ENCODE measurements at places on chromosomes 2 and 18.

DNA sequence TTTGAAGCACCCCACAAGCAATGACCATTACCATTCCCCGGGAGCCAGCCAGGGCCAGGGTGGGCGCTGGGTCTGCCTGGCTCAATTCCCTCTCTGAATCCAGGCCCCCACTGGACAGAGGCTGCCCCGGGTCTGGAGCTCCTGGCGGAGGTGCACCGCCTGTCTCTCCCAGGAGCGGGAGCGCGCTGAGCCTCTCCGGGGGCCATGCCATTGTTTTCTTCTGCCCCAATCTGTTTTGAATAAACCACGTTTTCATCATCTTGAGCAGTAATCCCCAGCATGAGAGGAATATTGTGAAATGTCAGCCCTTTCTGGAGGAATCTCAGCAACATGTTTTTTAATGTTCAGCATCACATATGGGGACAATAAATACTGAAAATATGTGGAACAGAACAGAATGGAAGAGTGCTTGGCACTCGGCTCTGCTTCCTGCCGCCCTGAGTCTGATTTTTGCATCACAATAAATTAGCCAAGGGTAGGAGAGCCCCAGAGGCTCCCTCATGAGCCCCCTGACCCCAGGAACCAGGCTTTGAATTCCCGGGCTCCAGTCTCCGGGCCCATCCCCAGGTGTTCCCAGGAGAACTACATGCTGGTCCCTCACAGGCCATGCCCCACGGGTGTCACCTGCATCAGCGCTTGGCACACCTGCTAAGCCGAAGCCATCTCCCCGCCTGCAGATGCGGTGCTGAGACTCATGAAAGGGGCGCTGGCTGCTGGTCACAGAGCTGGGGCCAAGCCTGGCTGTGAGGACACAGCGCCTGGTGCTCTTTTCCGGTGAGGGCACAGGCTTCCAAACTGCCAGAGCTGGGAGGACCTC lies 88.8 kb downstream of the INHBB start:
- DNase-seq: no peak

DNA sequence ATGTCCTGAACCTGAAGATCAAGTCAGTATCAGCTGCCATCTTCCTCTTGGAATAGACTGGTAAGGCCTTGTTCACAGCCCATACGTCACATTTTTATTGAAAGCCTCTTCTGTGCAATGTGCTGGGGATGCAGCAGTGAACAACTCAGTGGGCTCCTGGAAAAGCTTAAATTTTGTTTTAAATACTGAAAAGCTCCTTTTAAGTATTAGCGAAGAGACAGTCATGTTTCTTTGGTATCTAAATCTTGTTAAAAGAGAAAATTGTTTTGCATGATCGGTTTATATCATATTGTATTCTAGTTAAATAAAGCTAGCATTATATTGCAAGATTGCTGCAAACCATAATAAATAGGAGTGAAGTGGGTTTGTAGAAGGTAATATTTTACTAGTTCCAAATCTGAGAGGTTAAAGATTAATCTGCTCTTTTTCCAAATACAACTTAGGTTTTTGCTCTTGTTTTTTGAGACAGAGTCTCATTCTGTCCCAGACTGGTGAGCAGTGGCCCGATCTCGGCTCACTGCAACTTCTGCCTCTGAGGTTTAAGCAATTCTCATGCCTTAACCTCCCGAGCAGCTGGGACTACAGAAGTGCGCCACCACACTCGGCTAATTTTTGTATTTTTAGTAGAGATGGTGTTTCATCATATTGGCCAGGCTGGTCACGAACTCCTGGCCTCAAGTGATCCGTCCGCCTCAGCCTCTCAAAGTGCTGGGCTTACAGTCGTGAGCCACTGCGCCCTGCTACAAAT lies 1.6 kb upstream of the RMDN2 start:
- no peak for DNase-seq

- no peak for DNase-seq
Observed at GRCh38 chr2:17199741-17200140, 318.5 kb downstream of the RAD51AP2 start.

DNA sequence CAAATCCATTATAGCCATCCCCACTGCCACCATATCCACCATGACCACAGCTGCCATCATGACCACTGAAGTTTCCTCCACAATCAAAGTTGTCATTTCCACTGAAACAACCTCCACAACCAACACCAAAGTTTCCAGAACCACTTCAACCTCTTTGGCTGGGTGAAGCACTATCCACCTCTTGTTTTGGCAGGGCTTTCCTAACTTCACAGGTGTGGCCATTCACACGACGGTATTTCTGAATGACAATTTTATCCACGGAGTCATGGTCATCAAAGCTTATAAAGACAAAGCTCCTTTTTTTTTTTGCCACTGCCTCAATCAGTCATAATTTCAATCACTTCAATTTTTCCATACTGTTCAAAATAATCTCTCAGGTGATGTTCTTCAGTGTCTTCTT lies 89.8 kb upstream of the UGP2 start:
- DNase-seq: no peak

DNA sequence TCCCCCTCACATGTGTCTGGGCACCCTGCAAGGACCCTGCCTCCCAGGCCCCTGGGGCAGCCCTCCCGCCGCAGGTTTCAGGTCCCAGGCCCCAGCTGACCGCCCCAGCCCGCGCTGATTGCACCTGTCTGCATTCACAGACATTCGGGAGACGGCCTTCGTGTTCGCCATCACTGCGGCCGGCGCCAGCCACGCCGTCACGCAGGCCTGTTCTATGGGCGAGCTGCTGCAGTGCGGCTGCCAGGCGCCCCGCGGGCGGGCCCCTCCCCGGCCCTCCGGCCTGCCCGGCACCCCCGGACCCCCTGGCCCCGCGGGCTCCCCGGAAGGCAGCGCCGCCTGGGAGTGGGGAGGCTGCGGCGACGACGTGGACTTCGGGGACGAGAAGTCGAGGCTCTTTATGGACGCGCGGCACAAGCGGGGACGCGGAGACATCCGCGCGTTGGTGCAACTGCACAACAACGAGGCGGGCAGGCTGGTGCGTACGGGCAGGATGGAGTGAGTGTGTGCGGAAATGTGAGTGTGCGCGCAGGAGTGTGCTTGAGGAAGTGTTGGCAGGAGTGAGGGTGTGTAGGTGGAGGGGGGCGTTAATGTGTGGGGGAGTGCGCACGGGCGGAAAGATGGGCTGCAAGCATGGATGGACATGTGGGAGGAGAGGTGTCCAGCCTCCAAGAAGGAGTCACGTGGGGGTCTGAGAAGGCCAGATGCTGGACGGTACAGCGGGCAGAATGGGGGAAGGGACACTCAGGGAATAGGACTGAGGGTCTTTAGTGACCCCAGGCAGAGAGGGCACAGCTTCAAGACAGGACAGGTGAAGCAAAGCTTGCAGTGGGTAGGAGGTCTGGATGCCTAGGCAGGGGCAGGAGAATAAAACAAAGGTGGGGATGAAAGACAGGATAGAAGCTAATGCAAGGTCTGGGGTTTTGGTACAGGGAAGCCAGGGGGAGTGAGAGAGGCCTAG lies 9.0 kb upstream of the WNT10A start:
- no peak for DNase-seq

GRCh38 chr2:227323818-227324217 lies 1.2 kb upstream of the MFF start:
- DNase-seq: no peak

DNA sequence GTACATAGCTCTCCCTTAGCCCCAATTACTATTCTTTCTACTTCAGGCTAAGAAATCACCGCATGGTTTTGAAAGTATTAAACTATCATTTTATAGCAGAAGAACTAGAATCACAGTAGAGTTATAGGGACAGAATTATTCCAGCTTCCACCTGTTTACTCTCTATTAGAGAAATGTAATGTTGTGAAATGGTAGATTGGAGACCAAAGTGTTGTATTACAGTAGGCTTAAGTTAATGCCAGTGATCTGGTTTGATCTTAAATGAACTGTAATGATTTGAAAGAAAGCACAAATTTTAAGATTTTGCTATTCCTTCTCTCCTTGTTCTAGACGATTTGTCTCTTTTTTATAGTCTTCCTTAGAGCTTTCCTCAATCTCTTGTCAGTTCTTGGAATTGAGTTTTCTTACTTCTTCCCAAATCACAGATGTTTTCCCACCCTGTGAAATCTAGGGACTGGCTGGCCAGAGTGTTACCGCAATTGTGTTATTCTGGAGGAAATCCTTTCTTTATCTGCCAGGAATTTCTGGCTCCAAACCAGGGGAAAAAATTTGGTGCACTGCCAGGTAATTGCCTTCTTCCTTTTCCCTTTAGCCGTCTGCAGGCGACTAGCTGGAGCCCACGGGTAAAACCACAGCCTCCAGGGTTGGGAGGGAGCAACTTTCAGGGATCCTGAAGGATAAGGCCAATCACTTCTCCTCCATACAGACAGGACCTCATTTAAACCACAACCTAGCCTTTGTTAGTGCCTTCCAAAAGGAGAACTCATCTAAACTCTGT lies 51.7 kb downstream of the NOP58 start:
- DNase-seq: no peak

- DNase-seq: no peak
Observed at GRCh38 chr2:47653902-47654789, 128.8 kb upstream of the MSH6 start.

DNA sequence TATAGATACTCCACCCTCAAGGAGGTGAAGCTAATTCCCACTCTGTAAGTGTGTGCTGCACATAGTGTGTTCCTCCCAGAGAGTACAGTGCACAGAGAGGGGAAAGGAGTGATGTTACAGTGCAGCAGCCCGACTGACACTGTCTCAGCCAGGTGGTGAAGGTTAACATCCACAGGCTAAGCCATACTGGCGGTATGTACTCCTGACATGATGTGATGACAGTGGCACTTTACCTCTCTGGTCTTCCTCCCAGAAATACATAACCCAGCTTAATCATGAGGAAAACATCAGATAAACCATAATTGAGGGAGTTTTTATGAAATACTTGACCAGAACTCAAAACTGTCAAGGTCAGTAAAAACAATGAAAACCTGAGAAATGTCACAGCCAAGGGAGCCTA lies 107.1 kb downstream of the RAB3GAP1 start:
- DNase-seq: no peak

GRCh38 chr2:68741805-68742306 lies 7.2 kb downstream of the ARHGAP25 start:
- DNase-seq: no peak

GRCh38 chr2:55161295-55162210 lies 70.5 kb downstream of the CLHC1 start:
- no peak for DNase-seq

- no peak for DNase-seq
Observed at GRCh38 chr2:241968417-241968816, 98.9 kb downstream of the RTP5 start.

DNA sequence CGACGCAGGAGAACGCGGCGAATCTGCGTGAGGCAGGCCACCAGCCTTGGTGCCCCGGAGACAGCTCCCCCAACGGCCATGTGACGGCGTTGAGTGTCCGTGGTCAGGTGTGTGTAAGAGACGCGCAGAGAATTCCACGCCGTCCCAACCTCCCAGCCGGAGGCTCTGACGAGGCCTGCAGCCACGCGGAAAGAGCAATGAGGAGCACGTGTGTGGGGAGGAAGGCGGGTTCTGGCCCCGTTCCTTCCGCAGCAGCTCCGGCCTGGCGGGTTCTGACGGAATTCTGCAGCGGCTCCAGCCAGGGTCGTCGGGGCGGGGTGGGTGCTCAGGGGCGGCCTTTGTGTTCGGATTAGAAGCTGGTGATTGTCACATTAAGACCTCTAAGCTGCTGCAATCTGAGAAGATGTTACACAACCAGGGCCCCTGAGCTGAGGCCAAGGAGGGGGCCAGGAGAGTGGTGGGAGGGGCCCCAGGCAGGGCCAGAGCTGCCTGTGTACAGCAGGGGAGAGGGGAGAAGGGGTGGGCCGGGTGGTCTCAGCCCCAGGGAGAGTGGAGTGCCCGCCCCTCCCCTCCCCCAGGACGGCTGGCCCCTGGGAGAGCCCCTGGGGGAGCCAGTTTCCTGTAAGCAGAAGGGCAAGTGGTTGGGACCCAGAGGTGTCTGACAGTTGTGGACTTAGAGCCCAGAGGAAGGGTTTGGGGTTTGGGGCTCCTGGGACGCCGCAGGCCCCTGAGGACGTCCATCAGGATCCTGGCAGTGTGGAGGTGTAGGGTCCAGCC lies 5.1 kb upstream of the GAL3ST2 start:
- no peak for DNase-seq

GRCh38 chr2:189168856-189169499 lies 10.6 kb downstream of the COL5A2 start:
- DNase-seq: no peak

DNA sequence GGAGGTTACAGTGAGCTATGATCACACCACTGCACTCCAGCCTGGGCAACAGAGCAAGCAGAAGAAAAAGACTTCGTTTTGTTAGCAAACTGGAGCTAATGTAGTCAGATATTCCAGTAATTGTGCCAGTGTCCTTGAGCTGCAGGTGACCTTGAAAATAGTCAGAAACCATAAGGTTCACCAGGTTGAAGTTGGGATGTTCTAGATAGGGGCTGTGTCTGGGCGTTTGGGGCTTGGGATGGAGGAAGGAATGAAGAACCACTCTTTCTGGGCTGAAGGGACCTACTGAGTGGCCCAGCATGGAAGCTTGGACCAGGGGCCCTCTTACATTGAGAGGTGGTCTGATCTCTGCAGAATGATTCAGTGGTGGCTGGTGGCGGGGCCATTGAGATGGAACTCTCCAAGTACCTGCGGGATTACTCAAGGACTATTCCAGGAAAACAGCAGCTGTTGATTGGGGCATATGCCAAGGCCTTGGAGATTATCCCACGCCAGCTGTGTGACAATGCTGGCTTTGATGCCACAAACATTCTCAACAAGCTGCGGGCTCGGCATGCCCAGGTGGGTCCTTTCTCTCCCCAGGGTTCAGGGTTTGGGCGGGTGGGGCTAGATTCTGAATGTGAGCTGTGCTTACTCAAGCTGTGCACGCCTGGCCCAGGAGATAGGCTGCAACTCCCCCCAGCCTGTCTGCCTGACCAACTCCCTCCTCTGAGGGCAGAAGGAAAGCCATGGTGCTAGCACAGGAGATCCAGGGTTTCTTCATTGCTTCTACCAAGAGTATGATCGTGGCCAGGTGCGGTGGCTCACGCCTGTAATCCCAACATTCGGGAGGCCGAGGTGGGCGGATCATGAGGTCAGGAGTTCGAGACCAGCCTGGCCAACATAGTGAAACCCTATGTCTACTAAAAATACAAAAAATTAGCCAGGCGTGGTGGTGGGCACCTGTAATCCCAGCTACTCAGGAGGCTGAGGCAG lies 17.1 kb downstream of the CCT7 start:
- no peak for DNase-seq

DNA sequence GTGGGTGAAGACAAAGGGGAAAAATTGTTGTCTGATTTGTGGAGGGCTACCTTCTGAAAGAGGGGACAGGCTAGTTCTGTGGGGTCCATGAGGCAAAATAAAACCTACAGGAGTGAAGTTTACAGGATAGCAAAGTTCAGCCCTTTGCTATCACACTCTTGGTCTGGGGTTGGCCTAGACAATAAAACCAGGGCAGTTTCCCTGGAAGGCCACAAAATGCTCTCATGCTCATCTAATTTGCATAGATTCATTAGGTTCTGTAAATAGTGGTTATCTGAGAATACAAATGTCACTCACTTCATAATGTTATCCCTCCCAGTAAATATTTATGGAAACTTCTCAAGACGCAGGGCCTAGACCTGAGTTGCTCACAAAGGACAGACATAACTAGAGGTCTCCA lies 63.6 kb downstream of the INSIG2 start:
- no peak for DNase-seq

GRCh38 chr18:34651586-34652369 lies 58.3 kb upstream of the DTNA start:
- DNase-seq: no peak

GRCh38 chr2:68438455-68439303 lies 28.4 kb downstream of the FBXO48 start:
- DNase-seq: no peak

Data from SW 1271 (cell line).